Panc1 (cell line): ENCODE measurements at places on chromosomes 11 and 22.
A peak's percentile ranks its signal among the peaks of the same experiment; 100 is the strongest.

DNA sequence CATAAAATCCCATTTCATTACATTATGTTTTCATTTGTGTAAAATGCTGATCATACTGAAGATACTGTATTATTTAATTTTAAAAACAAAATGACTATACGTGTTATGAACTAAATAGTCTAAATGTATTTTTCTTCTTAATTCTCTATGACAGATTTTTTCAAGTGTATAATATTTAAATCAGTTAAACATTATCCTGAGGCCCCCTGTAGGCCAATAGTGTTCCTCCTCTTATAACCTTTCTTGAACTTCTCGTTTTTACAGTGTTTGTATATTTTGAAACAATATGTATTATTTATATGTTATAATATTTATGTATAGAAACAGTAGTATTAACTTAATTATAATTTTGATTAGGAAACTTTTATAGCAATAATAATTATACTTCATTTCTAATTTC, 151.1 kb upstream of the CHORDC1 start:
- no peaks in the 10 kb centered on the region for H3K36me3 ChIP-seq
- H3K27ac ChIP-seq: no peak overlapping the region
- H3K4me1 ChIP-seq: no peaks in the 10 kb centered on the region
- H3K4me3 ChIP-seq: no peak overlapping the region
- H3K27me3 ChIP-seq: no peaks in the 10 kb centered on the region

GRCh38 chr11:46452918-46453517, 61.4 kb upstream of the CHRM4 start:
- no peaks in the 10 kb centered on the region; the same call in 1 of the 2 replicates for H3K4me1 ChIP-seq
- H3K27ac ChIP-seq: no peak overlapping the region
- no peaks in the 10 kb centered on the region for H3K27me3 ChIP-seq
- no peaks in the 10 kb centered on the region for H3K36me3 ChIP-seq
- H3K4me3 ChIP-seq: no peak overlapping the region
- no peak for DNase-seq

DNA sequence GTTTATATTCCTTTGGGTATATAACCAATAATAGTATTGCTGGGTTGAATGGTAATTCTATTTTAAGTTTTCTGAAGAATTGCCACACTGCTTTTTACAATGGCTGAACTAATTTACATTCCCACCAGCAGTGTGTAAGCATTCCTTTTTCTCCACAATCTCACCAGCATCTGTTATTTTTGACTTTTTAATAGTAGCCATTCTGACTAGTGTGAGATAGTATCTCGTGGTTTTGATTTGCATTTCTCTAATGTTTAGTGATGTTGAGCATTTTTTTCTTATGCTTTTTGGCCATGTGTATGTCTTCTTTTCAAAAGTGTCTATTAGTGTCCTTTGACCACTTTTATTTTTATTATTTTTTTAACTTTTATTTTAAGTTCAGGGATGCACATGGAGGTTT, 275.3 kb downstream of the METTL15 start:
- no peak for DNase-seq
- H3K4me3 ChIP-seq: no peak overlapping the region
- H3K4me1 ChIP-seq: no peaks in the 10 kb centered on the region
- H3K27ac ChIP-seq: no peak overlapping the region
- H3K27me3 ChIP-seq: no peaks in the 10 kb centered on the region

DNA sequence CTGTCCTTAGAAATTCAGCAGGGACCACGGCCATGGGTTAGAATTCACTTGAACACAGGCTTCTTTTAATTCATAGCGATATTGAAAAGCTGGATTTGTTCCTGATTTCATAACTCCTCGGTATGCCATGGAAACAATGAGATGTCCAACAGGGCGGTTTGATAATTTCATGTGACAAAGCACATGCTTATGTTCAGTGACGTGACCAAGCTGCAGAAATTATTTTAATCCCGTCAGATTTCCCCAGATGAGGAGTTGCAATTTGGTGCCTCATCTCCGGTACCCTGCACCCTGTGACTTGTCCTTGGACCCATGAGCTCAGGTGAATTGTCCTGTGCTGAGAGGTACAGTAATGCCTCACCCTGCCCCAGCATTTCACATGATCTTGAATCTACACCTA, 81.7 kb downstream of the C11orf91 start:
- no peak overlapping the region for H3K27ac ChIP-seq
- no peaks in the 10 kb centered on the region for H3K36me3 ChIP-seq
- H3K4me1 ChIP-seq: peaks cover 2% of the 10 kb centered on the region; the same call in 1 of the 2 replicates
- H3K27me3 ChIP-seq: no peaks in the 10 kb centered on the region

DNA sequence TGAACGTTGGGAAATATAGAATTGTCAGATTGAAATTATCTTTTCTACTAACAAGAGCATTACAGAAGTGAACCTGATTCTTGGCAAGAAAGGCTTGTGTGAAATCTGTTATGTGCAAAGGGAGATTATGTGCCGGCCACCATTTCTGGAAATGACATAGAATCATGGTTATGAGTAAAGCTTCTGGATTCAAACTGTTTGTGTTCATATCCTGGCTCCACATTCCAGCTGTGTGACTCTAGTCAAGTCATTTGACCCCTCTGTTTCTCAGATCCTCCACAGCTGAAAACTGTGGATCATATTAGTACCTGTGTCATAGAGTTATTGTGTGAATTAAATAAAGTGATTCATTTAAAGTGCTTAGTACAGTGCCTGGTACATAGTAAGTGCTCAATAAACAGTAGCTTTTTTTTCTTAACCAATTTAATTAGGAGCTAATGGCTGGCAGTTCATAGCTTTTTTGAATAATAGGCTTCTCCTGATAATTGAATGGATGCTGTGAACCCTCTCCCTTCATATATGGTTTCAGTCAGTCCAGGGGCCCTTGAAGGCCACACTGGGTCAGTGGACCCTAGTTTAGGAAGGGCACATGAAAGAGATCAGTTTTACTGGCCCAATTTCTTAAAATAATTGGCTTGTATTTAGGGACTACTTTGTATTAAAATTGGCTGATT, 34.6 kb downstream of the EHF start:
- no peak for DNase-seq
- H3K36me3 ChIP-seq: no peaks in the 10 kb centered on the region

DNA sequence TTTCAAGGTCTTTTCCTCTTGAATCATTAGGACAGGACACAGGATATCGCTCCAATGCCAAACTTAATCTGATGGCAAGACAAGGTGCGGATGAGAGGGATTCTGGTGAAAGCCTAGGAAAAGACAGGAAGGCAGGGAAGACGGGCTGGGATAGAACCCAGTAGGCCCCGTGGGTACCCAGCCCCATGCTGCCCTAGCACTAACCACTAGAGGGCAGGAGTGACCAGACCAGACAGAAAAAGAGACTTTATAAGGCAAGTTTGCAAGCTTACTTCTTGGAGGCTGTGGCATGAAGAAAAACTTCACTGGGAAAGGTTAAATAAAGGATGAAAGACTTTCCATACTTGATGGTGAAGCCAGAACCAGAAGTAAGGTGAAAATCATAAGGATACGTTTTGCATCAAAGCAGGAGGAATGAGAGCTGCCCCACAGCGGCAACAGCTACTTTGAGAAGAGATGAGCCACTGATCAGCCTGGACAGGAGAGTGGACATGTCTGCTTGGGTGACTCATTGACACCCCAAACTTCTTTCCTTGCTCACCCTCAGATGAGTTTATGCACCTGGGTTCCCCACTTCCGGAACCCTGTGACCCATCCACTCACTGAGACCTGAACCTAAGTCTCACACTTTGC, 39.8 kb downstream of the SYN3 start:
- H3K27ac ChIP-seq: no peak overlapping the region
- H3K4me3 ChIP-seq: no peak overlapping the region
- peak; percentile 42 for DNase-seq
- no peaks in the 10 kb centered on the region for H3K36me3 ChIP-seq
- no peaks in the 10 kb centered on the region; the same call in 1 of the 2 replicates for H3K27me3 ChIP-seq

GRCh38 chr11:11966826-11967668, 41.4 kb downstream of the DKK3 start:
- no peaks in the 10 kb centered on the region; the same call in 1 of the 2 replicates for H3K4me1 ChIP-seq
- H3K27me3 ChIP-seq: no peaks in the 10 kb centered on the region
- no peaks in the 10 kb centered on the region for H3K36me3 ChIP-seq
- DNase-seq: peak; percentile 55

GRCh38 chr11:133840479-133840941, 4.8 kb downstream of the SPATA19 start:
- no peak overlapping the region for H3K27ac ChIP-seq
- peaks cover 4% of the 10 kb centered on the region; the same call in 1 of the 2 replicates for H3K27me3 ChIP-seq
- H3K4me1 ChIP-seq: no peaks in the 10 kb centered on the region
- no peaks in the 10 kb centered on the region for H3K36me3 ChIP-seq
- no peak overlapping the region for H3K4me3 ChIP-seq
- no peak for DNase-seq

GRCh38 chr11:71075871-71076420, 176.4 kb downstream of the SHANK2 start:
- no peaks in the 10 kb centered on the region for H3K4me1 ChIP-seq
- no peaks in the 10 kb centered on the region for H3K36me3 ChIP-seq
- DNase-seq: no peak
- H3K27me3 ChIP-seq: no peaks in the 10 kb centered on the region

- no peaks in the 10 kb centered on the region for H3K4me1 ChIP-seq
- H3K4me3 ChIP-seq: no peak overlapping the region
- no peak for DNase-seq
- no peak overlapping the region for H3K27ac ChIP-seq
- no peaks in the 10 kb centered on the region for H3K27me3 ChIP-seq
Measured at GRCh38 chr22:48346911-48347310, 1480.8 kb downstream of the BRD1 start.

DNA sequence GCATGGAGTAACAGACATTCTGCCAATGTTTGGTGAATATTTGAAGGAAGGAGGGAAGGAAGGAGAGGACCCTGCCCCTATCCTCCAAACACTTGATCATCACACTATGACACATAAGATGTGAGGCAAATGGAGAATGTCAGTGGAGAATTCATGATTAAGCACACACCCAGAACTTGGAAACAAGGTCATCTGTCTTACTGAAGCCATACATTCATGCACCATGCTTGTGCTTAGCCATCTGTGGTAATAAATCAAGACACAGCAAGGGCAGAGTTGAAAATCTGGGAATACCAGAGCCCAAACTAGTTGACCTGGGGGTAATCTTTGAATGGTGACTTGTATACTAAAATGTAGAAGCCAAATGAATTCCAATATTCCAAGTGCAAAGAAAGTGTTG, 7.9 kb upstream of the TIMP3 start:
- no peak overlapping the region for H3K27ac ChIP-seq
- no peaks in the 10 kb centered on the region for H3K27me3 ChIP-seq
- no peaks in the 10 kb centered on the region for H3K36me3 ChIP-seq
- no peak overlapping the region for H3K4me3 ChIP-seq

GRCh38 chr22:50146439-50147238, 23.9 kb upstream of the PANX2 start:
- H3K27ac ChIP-seq: no peak overlapping the region
- H3K4me1 ChIP-seq: peaks cover 3% of the 10 kb centered on the region; the same call in 1 of the 2 replicates
- H3K4me3 ChIP-seq: no peak overlapping the region
- no peak for DNase-seq
- no peaks in the 10 kb centered on the region for H3K36me3 ChIP-seq
- H3K27me3 ChIP-seq: no peaks in the 10 kb centered on the region

DNA sequence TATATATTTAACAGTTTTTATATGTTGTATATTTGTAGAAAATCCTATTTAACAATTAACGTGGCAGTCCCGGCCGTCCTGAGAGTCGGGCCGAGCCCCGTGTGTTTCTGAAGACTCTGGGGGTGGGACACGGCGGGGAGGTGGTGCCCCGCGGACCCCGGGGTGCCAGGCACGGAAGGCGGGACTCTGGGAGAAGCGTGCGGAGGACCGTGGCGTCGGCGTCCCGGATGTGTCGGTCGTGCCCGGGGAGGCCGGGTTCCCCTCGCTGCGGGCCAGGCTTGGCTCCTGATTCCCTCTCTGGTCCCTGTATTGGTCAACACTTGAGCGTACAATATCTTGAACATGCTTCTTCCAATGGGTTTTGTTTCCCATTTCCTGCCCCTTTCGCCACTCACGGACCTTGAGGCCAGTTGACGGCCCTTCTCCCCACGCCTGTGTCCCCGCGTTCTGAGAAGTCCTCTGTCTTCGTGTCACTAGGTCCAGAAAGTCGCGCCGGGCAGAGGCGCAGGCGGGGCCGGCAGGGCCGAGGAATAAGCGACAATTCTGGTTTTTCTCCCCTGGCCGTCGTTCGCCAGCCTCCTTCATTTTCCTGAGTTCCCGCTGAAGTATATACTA, 1076.7 kb downstream of the BRD1 start:
- H3K27ac ChIP-seq: no peak overlapping the region
- DNase-seq: no peak
- H3K4me1 ChIP-seq: no peaks in the 10 kb centered on the region
- H3K27me3 ChIP-seq: no peaks in the 10 kb centered on the region
- no peaks in the 10 kb centered on the region for H3K36me3 ChIP-seq

DNA sequence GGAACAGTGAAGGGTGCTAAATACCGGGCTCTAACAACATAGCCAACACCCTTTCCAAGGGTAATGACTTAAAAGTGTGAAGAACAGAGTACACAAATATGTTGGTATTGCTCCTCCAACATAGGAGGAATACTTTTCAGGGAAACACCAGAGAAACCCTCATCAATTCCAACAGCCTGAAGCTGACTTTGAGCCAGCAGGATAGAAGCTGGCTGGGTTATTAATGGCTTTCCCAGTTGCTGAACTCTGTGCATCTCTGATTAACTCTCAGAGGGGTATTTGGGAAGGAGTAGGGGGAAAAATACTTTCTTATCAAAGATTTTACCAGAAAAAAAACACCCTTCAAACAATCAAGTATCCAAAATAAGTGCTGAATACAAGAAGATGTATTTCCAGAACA, 95.6 kb downstream of the AMBRA1 start:
- no peak overlapping the region for H3K4me3 ChIP-seq
- no peak overlapping the region for H3K27ac ChIP-seq
- H3K27me3 ChIP-seq: no peaks in the 10 kb centered on the region
- H3K4me1 ChIP-seq: no peaks in the 10 kb centered on the region
- no peaks in the 10 kb centered on the region; the same call in 1 of the 2 replicates for H3K36me3 ChIP-seq

DNA sequence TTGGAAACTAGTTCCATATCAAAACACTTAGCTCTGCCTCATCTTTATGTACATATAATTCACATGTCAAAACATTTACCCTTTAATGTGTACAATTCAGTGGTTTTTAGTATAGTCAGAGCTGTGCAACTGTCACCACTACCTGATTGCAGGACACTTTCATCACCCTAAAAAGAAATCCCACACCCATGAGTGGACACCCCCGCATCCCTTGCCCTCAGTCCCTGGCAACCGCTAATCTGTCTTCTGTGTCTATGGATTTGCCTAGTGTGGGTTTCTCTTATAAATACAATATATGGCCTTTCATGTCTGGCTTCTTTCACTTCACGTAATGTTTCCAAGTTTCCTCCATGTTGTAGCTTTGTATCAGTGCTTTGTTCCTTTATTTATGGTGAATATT, 8.6 kb upstream of the EMID1 start:
- H3K27me3 ChIP-seq: no peaks in the 10 kb centered on the region

GRCh38 chr11:110795112-110795624, 82.9 kb upstream of the ARHGAP20 start:
- H3K4me3 ChIP-seq: no peak overlapping the region
- H3K27me3 ChIP-seq: no peaks in the 10 kb centered on the region
- no peak for DNase-seq
- no peak overlapping the region for H3K27ac ChIP-seq
- no peaks in the 10 kb centered on the region for H3K36me3 ChIP-seq

GRCh38 chr11:120209746-120210625, 846 bp upstream of the OAF start:
- H3K4me1 ChIP-seq: peaks cover 11% of the 10 kb centered on the region
- no peak overlapping the region for H3K27ac ChIP-seq
- H3K27me3 ChIP-seq: peaks cover 2% of the 10 kb centered on the region; the same call in 1 of the 2 replicates
- H3K36me3 ChIP-seq: no peaks in the 10 kb centered on the region
- DNase-seq: no peak

GRCh38 chr11:126430581-126431335, 75.3 kb downstream of the ST3GAL4 start:
- H3K4me3 ChIP-seq: no peak overlapping the region
- DNase-seq: no peak
- no peaks in the 10 kb centered on the region for H3K36me3 ChIP-seq

GRCh38 chr22:27970596-27971220, 51.7 kb upstream of the PITPNB start:
- H3K36me3 ChIP-seq: no peaks in the 10 kb centered on the region
- DNase-seq: no peak
- no peak overlapping the region for H3K27ac ChIP-seq
- no peaks in the 10 kb centered on the region for H3K27me3 ChIP-seq
